Left cardiac atrium (tissue), 4 donors: ENCODE measurements at places on chromosomes 11 and 22.

GRCh38 chr22:44678556-44679305 is 23.3 kb upstream of the PRR5 start:
- DNase-seq = no peak

GRCh38 chr11:45939836-45940235 is 17.4 kb downstream of the LARGE2 start:
- DNase-seq = no peak

DNA sequence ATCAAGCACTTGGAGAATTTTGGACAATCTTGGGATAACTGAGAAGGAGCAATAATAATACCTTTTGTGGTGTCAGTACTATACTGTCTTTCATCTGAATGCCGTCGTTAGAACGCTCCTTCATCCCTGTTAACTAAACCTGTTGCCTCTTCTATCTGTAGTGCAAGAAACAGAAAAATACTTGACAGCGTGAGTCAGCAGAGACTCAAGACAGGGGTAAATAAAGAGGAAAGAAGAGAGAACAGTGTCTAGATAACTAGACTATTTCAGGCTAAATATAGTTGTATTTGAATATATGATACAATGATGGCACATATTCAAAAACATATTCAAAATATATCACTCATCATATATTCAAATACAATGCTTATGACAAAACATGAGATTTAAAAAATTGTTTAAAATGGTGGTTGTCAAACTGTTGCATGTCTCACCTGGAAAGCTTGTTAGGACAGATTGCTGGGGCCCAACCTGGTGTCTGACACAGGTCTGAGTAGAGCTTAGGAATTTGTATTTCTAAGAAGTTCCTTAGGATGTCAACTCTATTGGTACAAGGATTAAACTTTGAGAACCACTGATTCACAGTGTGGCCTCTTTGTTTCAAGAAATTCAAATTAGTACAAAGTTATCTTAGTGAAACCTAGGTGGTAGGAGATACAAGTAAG is 17.4 kb downstream of the OOSP4A start:
- no peak for DNase-seq

GRCh38 chr11:16883174-16883573 is 131.0 kb downstream of the PLEKHA7 start:
- DNase-seq = peak; percentile 34

GRCh38 chr11:13287036-13287435 is 9.4 kb downstream of the BMAL1 start:
- no peak for DNase-seq

DNA sequence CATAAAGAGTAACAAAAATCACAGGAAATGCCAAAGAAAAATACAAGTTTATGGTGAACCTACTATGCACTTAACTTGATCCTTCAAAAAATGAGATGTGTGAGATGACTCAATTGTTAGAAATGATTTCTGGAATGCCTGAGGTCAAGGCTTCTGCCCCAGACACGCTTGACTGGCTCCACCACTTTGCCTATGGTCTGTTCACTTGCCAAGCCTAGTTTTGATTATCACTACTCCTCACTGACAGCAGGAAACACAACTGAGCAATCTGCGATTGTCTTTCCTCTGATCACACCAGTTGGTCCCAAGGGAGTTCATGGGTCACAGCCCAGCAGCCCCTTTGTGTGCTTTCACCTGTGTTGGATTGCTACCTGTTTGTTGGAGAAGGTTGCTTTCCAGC is 20.6 kb upstream of the PRDM10 start:
- no peak for DNase-seq

DNA sequence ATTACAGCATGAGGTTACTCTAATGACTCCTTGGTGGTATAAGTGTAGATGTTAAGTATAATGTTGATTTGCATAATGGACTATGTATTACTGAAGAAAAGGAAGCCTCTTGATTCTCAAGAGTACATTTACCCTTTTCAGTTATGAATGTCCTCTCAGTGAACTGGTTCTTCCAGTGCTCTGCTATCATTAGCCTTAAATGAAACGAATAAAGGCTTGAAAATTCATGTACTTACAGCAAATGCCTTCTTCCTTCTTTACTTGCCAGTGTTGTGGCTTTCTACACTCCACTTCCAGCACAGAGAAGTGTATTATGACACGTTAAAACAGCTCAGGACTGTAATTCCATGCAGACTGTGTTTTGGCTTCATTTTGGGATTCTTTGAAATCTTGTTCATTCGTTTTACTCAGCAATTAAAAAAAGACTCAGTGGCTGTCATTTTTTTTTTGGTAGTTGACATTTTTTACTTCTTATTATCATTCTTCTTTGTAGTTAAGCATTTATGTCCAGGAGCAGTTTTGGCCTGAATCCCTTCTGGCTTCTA is 96.9 kb downstream of the MTMR3 start:
- DNase-seq = no peak
